ENCODE measurements at places on chromosomes 3 and 15.

DNA sequence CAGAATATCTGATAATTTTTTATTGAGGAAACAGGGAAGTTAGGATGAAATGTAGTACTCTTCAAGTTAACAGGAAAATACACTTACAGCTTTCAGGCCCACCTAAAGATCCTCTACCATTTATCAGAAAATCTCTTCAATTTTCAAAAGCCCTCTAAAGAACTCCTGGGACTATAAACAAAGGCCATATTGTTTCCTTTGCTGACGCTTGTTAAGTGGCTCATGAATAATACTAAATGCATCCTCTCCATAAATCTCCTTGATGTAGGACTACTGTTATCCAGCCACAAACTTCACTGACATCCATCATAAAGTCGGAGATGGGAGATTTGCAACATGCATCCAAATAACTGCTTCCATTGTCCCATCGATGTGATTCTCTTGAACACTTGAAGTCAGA, 326.5 kb downstream of the ZIC1 start:
- no peak for DNase-seq

GRCh38 chr15:73296609-73297353, 72.0 kb downstream of the HCN4 start:
- no peak for DNase-seq

DNA sequence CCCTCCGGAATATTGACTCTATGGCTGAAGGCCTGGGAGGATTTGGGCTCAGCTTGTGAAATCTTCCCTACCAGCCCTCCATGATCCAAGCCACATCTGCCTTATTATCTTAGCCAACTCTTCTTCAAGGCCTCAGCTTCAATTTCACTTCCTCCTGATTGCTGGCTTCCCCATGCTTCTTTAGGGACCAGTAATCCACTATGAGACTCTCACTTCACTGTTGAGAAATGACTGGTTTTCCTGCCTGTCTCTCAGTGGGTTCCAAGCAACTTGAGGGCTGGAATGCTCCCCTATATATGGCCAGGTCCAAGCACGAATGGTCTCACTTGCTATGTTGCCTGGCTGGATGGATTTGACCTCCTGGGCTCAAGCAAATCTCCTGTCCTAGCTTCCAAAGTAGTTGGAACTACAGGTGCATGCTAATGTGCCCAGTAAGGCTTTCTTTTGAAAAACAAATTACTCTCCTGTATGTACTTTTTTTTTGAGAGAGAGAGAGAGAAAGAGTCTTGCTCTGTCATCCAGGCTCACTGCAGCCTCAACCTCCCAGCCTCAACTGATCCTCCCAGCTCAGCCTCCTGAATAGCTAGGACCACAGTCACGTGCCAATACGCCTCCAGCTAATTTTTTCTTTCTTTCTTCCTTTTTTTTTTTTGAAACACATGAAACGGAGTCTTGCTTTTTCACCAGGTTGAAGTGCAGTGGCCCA, 7.9 kb upstream of the PIK3CB start:
- no peak for DNase-seq

- DNase-seq = peak; percentile 19
These were observed 802 bp upstream of the NECTIN3 start for GRCh38 chr3:111070772-111071256.

DNA sequence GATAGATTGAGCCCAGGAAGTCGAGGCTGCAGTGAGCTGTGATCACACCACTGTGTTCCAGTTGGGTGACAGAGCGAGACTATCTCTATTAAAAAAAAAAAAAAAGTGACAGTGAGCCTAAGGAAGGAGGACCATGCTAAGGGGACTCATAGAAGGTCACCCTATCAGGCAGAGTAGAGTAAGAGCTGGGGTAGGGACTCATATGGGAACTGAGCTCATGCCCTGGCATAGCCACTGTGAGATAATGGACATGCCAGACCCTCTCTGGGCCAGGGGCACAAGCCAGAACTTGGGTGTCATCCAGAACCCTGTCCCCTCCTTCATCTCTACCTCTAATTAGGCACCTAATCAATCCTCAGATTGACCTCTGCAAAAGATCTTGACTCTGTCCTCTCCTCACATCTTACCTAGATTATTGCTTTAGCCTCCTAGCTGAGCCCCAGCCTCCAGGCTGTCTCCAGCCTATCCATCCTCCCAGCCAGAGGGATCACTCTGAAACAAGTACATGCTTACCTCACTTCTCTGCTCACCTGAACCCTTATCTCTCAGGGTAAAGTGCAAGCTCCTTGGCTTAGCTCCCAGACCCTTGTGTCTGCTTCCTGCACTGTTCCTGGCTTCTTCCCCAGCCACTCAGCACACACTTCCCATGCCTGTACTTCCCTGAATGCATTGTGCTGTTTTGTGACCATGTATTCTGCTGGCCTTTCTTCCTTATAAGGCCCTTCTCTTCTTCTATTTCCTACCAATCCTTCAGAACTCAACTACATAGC, 76.4 kb downstream of the DAPK2 start:
- no peak for DNase-seq

GRCh38 chr15:69510556-69510955, 57.9 kb downstream of the RPLP1 start:
- no peak for DNase-seq

DNA sequence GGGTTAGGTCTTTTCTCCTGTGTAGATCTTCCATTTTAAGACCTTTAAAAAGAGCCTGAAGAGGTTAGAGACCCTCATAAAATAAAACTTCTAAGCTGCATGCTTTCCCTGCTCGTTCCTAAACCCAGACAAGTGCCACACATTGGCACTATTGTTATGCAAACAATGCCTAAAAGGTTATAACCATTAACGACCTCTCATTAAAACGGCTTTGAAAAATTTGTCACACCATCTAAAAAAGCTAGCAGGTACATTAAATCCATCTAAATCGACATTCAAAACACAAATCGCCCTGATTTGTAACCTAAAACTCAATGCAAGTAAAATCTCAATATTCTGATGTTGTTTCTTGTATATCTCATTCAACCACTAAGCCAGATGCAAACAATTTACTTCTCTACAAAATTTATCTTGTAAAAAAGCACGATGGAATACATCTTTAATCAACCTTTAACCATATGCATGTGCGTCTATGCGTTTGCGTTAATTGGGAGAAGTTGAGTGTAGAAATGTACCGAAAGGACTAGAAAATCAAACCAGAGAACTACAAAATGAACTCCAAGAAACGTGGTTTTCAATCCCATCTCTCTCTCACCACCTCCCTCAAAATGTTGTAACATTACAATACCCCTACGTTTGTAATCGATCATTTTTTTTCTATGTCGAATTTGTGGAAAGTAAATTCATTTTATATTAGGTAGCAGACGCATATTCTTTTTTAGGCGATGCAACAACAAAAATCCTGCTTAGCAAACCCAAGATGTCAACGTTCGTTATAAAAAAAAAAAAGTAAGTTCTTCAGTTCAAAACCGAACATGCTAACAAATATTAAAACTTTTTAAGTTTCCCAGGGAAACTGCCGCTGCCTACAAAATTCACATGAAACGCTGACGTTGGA, 1.2 kb downstream of the ALDH1A2 start:
- no peak for DNase-seq

GRCh38 chr3:82627733-82628132, 866.3 kb upstream of the GBE1 start:
- DNase-seq = no peak

GRCh38 chr3:165462636-165463334, 266.6 kb upstream of the SLITRK3 start:
- DNase-seq = no peak

Measured in CD4-positive, alpha-beta T cell treated with Interleukin-2 at 100 ng/mL for 4 hours (primary cell).